Left ventricle myocardium inferior (tissue), 1 donor: ENCODE measurements at places on chromosomes 7 and 10.

- no peak for DNase-seq
These were observed 59.8 kb downstream of the STK32C start for GRCh38 chr10:132247943-132248342.

GRCh38 chr7:90078921-90079320, 75.3 kb upstream of the STEAP1 start:
- no peak for DNase-seq

DNA sequence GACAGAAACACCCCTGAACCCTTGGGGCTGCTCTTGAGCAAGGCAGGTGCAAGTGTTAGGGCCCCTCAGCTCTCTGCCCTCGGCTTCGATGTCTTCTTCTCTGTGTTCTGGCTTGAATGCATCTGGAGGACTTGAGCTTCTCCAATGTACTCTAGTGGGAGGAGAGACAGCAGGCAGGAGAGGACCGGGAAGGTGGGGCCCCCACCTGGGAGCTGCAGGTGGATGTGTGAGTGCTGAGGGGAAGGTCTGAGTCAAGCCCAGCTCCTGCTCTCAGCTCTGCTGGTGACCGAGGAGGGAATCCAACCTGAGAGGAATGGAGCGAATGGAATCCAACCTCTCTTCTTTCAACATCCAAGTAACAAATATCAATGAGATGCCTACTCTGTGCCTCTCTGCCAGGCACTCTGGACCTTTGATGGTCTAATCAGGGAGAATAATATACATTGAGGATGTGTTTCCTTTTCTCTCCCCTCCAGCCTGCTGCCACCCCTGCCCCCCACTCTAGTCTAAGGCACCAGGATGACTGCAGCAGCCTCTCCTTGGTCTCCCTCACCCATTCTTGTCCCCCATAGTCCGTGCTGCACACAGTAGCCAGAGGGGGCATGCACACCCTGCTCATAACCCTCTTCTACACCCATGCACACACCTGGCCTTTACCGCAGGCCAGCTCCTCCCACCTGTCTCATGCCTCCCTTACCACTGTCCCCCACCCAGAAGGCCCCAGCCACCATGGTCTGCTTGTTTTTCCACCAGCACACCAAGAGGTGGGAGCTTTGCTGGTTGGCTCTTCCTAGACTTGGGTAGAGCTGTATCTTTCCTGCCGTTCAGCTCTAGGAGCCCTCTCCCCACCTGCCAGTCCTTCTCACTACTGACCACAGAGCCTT, 13.6 kb downstream of the TBATA start:
- DNase-seq: no peak

GRCh38 chr7:2511769-2512168, 7.8 kb upstream of the LFNG start:
- no peak for DNase-seq

- DNase-seq: peak; percentile 14
These were observed 124.3 kb upstream of the WNT16 start for GRCh38 chr7:121204537-121204936.

- DNase-seq: no peak
These were observed 162.9 kb upstream of the TCERG1L start for GRCh38 chr10:131474416-131474815.

DNA sequence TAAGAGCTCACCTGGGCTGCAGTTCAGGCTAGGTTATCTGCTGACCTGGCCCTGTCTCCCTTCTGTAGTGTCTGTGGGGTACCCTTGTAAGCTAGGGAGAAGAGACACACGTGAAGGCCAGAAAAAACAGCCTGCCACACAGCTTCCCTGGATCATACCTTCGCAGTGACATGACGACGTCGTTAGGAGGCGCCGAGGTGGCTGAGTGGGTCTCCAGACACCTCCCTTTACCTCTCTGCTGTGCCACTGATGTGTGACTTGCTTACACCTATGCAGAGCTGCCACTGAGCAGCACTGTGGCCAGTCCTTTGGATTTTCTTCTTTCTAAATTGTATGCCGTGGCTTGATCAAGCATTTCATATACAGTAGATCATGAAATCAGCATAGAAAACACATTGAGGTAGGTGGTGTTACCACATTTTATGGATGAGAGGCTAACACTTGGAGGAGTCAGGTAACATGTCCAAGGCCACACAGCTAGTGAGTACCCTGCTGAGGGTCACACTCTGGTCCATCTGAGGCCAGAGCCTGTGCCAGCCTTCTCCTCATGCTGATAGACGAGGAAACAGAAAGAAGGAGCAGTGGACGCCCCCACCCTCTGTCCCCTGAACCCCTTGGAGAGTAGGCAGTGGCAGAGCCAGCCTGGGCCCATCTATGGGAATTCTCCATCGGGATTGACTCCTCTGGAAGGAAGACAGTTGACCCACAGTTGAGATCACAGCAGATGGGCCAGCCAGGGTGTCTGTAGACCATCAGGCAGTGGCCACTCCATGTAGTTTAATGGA, 23.1 kb downstream of the HTRA1 start:
- no peak for DNase-seq

GRCh38 chr7:74525881-74526280, 72.2 kb downstream of the GTF2IRD1 start:
- no peak for DNase-seq

DNA sequence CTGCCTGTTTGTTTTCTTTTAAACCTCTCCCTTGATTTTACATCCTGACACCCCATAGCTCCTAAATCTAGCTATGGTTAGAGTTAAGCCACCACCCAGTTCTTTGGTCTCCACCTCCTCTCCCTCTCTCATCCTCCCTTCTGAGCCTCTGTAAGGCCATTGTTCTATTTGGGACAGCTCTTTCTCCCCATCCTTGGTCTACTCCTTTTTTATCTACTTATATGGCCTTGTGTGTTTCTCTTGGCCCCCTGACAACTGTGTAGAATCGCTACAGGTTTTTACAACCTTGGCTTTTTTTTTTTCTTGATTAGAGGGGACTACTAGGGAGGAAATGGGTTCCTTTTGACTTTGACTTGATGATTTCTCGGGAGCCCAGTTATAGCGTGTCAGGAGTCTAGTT, 3.4 kb upstream of the ITIH5 start:
- DNase-seq: no peak

- DNase-seq: no peak
These were observed 179.0 kb upstream of the PLPP4 start for GRCh38 chr10:120278069-120278468.

- no peak for DNase-seq
These were observed at the start of gene PON1 for GRCh38 chr7:95324431-95324830. Gene PON1 (minus strand): TSS chr7:95324532. CDS start chr7:95324475, 57 bp downstream.

DNA sequence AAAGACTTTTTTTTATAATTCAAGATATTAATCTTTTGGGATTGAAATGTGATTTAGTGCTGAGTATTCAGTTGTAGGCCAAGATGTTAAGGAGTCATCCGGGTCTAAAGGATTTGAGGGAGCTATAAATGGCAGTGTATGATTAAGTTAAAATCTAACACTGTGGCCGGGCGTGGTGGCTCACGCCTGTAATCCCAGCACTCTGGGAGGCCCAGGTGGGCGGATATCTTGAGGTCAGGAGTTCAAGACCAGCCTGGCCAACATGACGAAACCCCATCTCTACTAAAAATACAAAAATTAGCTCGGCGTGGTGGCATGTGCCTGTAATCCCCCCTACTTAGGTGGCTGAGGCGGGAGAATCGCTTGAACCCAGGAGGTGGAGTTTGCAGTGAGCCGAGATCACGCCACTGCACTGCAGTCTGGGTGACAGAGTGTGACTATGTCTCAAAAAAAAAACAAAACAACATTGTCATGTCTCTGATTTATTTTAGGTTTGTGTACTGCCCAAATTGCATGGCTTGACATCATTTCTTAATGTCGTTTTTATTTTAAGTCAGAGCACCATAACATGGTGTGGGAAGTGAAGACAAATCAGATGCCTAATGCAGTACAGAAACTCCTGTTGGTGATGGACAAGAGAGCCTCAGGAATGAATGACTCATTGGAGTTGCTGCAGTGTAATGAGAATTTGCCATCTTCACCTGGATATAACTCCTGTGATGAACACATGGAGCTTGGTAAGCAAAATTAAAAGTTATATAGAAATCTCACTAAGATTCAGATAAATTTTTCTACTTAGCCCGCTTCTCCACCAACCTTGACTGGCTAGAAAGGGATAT, 10.7 kb downstream of the HBP1 start:
- no peak for DNase-seq

GRCh38 chr7:116399819-116400218, 99.7 kb upstream of the CAV2 start:
- no peak for DNase-seq

GRCh38 chr10:57186201-57186600, 825.1 kb upstream of the ZWINT start:
- no peak for DNase-seq
